ENCODE measurements at places on chromosomes 5 and 9.
A peak's percentile ranks its signal among the peaks of the same experiment; 100 is the strongest.

- DNase-seq = peak; percentile 43
These were observed 72.3 kb downstream of the C9orf153 start for GRCh38 chr9:86187121-86187520.

DNA sequence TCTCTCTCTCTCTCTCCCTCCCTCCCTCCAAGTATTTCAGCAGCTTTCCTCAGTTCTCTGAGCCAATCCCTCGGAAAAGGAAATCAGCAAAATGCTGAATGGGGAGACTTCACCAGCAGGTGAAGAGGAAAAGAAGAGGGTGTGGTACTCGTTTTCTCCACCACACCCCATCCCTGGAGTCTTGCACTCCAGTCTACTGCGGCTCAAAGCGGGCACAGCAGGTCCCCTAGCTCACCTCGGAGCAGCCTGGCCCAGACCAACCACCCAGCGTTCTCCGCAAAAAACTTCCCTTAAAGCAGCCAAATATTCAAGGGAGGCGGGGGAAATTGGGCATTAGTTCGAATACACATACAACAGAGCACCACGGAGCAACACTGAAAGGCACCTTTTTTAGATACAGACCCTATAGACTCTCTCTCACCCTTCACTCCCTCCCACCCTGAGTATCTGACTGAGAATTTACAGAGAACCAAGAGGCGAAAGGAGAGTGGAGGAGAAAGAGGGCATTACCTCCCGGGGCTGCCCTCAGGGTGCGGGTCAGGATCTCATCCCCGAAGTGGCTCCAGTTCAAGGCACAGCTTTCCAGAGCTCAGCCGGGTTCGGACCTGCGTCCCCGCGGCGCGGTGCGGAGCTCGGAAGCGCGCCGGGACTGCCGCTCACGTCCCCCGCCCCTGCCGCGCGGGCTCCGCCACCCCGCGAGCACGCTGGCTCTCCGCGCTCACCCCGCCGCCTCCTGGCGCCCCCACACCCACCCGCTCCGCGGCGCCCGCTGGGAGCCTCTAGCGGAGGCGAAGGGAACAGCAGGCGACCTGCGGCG lies 1638.5 kb upstream of the C9orf72 start:
- no peak for DNase-seq

- no peak for DNase-seq
These were observed 60.8 kb downstream of the MARCHF3 start for GRCh38 chr5:126969548-126969947.

GRCh38 chr5:157766442-157766841 lies 22.9 kb downstream of the LSM11 start:
- DNase-seq = no peak

GRCh38 chr5:14896131-14896530 lies 24.6 kb upstream of the ANKH start:
- DNase-seq = no peak

DNA sequence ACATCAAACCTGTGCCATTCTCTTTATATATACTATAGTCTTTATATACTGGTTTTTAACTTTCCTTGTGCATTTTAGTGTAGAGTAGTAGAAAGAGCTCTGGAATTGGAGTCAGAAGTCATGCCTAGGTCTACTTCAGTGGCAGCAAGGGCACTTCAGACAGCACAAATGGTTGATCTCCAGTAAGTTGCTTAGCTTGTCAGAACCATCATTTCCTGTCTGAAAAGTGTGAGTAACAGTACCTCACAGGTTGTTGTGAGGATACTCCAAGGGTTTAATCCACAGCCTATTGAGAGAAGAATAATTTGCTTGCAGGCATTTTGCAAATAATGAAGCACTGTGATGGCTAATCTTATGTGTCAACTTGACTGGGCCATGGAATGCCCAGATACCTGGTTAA lies 95.8 kb upstream of the NR4A3 start:
- DNase-seq = no peak

Measured in NCI-H2029 (cell line).